Stimulated activated CD4-positive, alpha-beta T cell treated with anti-CD3 and anti-CD28 coated beads, Interleukin-15, amount 100 ng/mL, for 48 hours (primary cell): ENCODE measurements at places on chromosomes 2 and 18.
A peak's percentile ranks its signal among the peaks of the same experiment; 100 is the strongest.

GRCh38 chr18:11115276-11115675 lies 34.1 kb downstream of the PIEZO2 start:
- no peak for DNase-seq

DNA sequence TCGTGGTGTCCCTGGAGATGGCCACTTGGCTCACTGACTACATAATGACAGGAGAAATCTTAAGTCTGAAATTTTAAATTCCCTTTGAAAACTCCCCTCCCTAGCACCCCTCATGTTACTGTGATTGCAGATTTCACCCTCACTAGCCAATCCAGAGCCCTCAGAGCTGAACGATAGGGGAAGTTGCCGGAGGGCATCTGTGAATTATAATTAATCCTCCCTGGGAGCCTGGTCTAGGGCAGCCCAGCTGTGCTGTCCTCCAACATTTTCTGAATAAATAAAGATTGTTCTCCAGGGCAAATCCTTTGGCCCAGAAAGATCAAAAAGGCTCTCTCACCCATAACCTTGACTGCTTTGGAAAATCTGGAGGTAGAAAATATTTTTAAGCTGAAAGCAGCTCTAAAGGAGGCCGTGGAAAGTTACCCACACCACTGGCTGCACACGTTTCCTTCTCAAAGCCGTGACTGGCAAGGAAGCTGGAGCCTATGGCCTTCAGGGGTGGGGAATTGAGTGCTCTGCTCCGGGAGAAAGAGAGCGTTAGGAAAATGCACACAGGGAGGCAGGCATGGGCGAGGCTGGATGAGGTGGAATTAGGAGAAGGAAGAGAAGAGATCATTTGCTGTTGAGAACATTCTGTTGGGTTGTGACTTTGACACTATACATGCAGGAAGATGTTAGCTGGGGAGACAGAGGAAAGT lies 68.9 kb upstream of the CNGA3 start:
- no peak for DNase-seq

GRCh38 chr2:65392609-65393008 lies 39.8 kb downstream of the SPRED2 start:
- DNase-seq: no peak

DNA sequence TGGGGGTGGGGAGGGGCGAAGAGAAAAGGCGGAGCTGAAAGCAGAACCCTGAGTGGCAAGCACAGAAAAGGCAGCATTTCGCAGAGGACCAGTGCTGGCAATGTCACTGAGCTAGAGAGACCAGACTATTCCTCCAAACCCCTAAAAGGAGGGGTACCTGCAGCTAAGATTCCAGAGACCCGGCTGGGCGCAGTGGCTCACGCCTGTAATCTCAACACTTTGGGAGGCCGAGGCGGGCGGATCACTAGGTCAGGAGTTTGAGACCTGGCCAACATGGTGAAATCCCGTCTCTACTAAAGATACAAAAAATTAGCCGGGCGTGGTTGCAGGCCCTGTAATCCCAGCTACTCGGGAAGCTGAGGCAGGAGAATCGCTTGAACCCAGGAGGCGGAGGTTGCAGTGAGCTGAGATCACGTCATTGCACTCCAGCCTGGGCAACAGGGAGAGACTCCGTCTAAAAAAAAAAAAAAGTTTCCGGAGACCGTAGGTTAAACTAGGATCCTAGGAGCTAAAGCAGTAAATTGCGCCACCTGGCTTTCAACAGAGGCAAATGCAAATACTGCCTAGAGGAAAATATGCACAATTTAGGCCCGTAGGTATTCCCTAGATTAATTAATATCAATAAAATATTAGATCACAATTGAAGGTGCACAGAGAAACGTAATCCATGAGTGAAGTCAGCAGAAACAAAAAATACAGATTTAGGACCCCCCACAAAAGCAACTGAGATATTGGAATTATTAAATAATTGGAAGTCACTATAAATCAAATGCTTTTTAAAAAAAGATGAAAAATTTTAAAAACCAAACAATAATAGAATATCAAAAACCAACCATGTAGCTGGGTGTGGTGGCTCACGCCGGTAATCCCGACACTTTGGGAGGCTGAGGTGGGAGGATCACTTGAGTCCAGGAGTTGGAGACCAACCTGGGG lies 4.9 kb downstream of the UCN start:
- DNase-seq: peak; percentile 36

DNA sequence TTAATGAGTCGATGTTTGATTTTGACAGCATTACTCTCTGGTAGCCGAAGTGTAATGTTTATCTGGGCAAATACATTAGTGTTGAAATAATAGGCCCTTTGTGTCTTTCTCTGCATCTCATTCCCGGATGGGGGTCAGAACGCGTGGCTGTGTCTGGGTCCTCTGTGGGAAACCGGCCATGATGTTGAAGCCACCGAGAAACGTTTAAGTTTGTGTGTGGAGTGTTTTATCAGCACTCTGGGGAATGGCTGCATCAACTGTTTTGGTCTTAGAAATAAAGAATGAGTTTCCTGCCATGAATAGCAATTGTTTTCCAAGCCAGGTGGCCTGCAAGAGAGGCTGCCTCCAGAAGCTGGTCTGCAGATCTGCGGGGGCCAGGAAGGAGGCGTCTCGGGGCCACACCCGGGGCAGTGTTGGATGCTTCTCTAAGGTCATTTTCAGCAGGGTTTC lies 69.7 kb downstream of the RNF144A start:
- no peak for DNase-seq

DNA sequence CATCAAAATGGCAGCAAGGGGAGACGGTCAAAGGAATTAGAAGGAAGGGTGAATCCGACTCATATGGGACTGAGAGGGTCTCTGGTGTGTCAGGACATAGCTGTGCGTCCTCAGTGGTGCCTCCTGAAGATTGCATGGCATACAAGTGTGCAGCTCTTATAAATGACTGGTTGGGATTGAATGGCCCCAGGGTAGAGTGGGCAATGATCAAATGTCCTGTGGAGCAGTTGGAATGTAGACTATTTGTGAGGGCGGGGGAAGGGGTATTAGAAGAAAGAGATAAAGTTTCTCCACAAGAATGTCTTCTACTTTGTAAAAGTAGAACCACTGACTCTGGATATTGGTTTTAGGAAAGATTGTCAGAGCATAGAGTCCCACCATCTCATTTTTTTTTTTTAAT lies 24.6 kb downstream of the CTLA4 start:
- no peak for DNase-seq

GRCh38 chr2:23593752-23594459 lies 208.9 kb downstream of the KLHL29 start:
- DNase-seq: no peak

GRCh38 chr18:54786206-54786605 lies 42.1 kb upstream of the RAB27B start:
- no peak for DNase-seq

DNA sequence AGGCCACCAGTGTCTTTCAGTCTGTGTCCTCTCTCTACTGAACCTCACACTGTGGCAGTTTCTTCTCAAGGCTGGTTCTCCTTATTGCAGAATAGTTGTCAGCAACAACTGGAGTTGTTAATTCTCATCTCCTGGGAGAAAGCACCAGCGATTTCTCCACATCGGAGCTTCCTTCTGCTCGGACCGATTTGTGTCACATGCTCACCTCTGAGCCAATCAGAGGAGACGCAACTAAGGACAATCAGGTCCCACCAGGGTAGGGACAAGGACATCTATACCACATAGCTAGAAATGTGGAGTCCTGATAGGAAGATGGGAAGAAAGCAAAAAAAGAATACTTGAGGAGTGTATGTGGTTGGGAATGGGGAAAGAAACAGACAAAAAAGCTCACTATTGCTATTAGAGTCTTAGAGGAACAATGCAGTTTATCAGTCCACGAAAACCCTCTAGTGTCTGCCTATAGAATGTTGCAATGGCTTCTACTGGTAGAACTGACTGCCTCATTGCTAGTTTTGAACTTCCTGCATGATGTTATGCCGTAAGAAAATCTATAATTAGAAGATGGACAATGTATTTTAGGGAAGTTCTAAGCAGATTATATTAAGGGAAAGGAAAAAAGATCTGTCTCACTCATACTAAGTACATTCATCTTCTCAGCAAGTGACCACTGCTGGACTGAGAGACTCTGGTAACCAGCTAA lies 169.7 kb downstream of the CDCA7 start:
- no peak for DNase-seq

GRCh38 chr2:240722376-240722775 lies 30.7 kb downstream of the AQP12A start:
- no peak for DNase-seq

DNA sequence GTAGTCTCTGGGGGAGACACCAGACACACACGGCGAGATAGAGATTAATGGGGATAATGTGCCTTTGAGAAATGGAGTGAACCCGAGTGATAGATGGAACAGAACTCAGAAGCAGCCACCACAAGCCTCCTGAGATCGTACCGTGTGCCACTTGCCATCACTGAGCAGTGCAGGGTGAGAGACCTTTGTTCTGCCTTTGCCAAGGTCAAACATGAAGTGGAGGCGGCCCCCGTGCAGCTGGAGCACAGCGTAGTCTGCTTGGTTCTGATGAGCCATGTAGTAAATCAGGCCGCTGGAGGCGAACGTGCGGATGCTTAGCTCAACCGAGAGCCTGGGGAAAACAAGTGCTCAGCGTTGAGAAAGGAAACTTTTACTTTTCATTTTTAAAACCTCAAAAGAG lies 167.0 kb downstream of the LAMA1 start:
- no peak for DNase-seq

GRCh38 chr2:157312866-157313486 lies 12.6 kb downstream of the ERMN start:
- no peak for DNase-seq

DNA sequence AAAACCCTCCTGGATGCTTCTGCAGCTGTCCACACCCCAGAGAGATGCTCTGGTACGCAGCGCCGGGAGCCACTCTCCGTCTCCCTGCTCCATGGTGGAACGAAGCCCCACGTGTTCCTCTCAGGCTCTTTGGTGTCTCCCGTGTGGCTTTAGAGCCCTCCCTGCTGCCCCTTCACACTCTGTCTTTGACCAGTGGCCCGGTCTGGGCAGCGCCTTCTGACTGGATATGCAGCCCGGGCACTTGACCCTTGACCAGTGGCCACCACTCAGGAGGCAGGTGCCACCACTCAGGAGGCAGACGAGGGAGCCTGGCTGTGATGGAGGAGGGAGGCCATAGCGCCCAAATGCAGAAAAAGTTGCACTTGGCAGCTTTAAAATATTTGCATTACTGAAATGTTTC lies 214.5 kb upstream of the SALL3 start:
- no peak for DNase-seq

DNA sequence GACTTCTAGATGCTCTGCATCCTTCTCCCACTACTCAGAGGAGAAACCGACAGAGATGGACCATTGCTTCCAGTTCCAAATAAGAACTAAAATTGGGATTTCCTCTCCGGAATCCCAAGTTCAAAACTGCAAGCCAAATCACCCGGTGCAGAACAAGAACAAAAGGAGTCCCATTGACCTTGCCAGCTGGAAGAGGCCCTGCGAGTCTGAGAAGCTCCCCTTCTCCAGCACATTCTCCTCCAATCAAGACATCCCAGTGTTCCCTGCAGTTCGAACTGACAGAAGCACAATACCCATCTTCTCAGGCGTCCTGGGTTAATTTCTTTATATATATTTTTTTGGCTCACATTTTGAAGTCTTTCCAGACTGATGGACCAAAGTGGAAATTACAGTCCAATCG lies 195.3 kb upstream of the MEIS1 start:
- no peak for DNase-seq

GRCh38 chr2:225328192-225328591 lies 71.3 kb upstream of the NYAP2 start:
- no peak for DNase-seq

DNA sequence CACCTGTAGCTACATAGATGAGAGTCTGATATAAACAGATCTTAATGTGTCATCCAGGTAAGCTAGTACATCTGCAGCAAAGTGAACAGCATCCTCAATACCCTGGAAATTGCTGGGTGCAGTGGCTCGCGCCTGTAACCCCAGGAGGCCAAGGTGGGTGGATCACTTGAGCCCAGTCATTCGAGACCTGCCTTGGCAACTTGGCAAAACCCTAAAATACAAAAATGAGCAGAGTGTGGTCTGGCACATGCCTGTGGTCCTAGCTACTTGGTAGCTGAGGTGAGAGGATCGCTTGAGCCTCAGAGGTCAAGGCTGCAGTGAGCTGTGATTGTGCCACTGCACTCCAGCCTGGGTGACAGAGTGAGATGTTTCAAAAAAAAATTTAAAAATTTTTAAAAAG lies 233.9 kb upstream of the SP5 start:
- no peak for DNase-seq

DNA sequence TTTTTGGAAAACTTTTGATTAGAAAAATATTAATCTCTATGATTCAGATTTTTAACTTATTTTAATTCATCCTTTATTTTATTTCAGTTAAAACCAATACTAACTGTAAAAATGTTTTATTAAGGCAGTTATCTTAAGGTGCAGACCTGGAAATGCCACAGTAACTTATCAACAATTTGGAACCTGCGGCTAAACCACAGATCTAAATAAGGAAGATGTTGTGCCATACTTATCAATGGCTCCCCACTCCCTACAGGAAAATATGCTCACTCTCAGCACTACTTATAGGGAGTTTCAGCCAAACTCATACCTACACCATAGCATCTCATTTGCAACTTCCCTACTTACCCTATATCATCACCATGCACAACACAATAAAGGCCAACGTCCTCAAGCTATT lies 226.9 kb upstream of the KYNU start:
- no peak for DNase-seq

DNA sequence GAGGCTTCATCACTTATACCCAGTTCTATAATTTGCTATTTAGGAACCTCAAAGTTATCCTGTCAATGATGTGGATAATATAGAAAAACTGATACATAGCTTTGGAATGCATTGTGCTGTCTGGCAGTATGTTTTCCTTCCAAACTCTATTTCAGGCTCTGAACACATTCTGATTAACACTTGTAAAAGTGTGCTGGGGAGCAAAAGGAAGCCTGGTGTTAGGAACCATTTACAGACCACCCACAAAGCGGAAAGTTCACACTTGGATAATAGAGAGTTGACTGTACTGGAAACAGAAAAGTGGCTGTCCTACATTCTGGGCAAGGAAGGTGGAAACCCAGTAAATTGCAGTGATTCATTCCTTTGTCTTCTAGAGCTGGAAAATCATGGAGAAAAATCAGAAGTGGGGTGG lies 114.5 kb upstream of the ZFP36L2 start:
- DNase-seq: no peak

DNA sequence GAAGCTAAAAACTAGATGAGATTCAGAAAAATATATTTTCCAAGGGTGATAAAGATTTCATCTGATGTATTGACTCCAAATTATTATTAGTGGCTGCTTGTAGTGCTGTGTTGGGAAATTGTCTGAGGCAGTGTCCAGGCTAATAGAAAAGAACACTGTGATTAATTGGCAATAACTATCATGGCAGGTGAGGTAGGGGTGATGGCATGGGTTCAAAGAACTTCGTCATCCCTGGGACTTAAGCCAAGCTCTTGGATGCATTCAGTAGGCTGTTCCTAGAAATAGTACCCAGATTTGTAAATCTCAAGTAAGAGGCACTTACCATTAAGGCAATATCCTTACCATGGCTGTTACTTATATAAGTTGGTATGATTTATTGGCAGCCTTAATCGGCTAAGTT lies 13.2 kb upstream of the RAPGEF4 start:
- DNase-seq: no peak

- DNase-seq: no peak
Observed at GRCh38 chr2:105635564-105635963, 109.1 kb upstream of the NCK2 start.
